ENCODE measurements at places on chromosomes 2 and 18. TPM values are rescaled to one million over a fixed set of nuclear protein-coding genes. Genes with fewer than 3 reads are reported as not detected.

Gene TXNDC2
- polyA plus RNA-seq = not detected

Gene DSC1
- not detected for polyA plus RNA-seq

Gene DLX1
- polyA plus RNA-seq = 0.12 TPM

Gene SULT1C4
- polyA plus RNA-seq = 17.2 TPM

Gene IL18RAP
- 0.05 TPM for polyA plus RNA-seq

Gene FAM124B
- polyA plus RNA-seq = 119 TPM

Gene C1QL2
- not detected for polyA plus RNA-seq

- no peak for DNase-seq
Observed at GRCh38 chr2:190533968-190534309, 583 bp downstream of the NEMP2 start.

- no peak for DNase-seq
Observed at GRCh38 chr2:237669628-237670392, 42.4 kb downstream of the LRRFIP1 start.

- no peak for DNase-seq
Observed at GRCh38 chr2:24881623-24882022, 38.4 kb downstream of the ADCY3 start.

DNA sequence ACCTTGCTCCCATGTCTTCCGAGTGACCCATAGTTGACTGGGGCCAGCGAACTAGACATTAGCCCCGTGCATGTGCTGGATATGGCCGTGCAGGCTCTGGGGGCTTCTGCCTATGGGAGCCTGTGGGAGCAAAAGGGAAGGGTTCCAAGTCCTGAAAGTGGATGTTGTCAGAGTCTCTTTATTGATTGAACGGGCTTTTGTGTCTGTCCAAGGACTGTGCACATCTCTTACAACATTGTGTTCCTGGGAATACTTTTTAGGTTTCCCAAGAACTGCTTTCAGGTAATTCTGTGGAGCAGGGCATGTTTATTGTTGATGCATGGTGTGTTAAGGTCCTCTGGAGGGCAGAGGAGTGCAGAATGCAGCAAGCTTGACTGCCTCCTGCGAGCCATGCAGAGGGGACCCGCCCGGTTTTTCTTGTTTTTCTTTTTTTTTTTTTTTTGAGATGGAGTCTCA, 5.0 kb downstream of the RNF144A start:
- no peak for DNase-seq

- no peak for DNase-seq
Observed at GRCh38 chr2:231614559-231615057, 21.9 kb downstream of the TEX44 start.

GRCh38 chr2:28979576-28980366, 1.3 kb upstream of the TOGARAM2 start:
- DNase-seq = no peak

GRCh38 chr2:20940856-20941255, 103.0 kb downstream of the APOB start:
- no peak for DNase-seq

- no peak for DNase-seq
Observed at GRCh38 chr2:241728000-241728399, 6.4 kb upstream of the D2HGDH start.

- no peak for DNase-seq
Observed at GRCh38 chr2:46875226-46875899, 40.2 kb downstream of the MCFD2 start.

DNA sequence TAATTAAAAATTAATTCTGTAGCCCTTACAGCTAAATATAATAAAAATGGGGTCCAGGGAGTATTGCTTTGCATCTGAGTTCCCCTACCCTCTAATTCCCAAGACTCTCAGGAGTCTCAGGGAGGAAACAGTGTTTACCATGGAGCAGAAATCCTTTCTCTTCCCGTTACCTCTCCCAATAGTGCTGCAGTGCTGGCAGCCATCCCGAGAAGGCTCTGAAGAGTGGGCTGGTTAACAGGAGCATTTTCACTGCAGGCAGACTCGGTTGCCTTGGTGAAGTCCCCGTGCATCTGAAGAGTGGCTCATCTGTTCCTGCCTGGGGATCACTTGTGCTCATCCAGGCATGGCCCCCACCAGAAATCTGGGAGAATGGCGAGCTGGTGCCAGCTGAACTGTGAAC, 41.8 kb upstream of the TMEM178A start:
- no peak for DNase-seq

DNA sequence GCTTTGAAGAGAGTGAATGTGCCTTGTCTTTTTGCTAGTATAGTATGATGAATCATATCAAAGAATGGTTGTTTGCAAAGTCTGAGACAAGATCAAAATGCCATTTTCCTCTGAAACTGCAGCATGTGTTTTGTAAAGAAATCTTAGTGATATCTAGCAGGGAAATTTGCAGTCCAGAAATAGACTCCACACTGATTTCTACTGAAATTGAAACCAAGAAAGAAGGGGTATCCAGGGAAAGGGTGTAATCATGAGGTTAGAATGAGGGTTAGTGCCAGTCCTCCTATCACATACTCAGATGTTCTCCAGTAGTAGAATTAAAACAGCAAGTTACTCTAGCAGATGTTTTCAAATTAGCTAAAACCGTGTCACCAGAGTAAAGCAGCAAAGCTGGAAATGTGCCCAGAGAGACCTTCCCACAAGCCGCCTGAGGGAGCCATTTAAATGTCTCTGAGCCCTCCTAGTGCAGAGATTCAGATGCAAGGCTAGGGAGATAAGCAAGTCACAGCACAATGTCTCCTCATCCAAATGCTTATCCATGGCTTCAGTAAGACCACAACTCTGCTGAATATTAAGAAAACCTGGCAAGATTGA, 4.9 kb downstream of the DLGAP1 start:
- DNase-seq = no peak

GRCh38 chr2:240121190-240121589, 14.9 kb downstream of the COPS9 start:
- DNase-seq = no peak

DNA sequence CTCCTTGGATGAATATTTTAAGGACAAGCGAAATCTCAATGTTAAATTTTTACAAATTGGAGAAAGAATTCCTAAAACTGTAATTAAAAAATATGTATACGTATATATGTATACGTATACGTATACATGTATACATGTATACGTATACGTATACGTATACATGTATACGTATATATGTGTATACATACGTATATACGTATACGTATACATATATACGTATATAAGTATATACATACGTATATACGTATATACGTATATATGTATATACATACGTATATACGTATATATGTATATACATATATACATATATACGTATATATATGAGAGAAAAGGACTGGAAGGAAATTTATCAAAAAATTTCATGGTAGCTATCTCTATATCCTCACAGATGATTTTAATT, 110.2 kb upstream of the ACKR3 start:
- DNase-seq = no peak

DNA sequence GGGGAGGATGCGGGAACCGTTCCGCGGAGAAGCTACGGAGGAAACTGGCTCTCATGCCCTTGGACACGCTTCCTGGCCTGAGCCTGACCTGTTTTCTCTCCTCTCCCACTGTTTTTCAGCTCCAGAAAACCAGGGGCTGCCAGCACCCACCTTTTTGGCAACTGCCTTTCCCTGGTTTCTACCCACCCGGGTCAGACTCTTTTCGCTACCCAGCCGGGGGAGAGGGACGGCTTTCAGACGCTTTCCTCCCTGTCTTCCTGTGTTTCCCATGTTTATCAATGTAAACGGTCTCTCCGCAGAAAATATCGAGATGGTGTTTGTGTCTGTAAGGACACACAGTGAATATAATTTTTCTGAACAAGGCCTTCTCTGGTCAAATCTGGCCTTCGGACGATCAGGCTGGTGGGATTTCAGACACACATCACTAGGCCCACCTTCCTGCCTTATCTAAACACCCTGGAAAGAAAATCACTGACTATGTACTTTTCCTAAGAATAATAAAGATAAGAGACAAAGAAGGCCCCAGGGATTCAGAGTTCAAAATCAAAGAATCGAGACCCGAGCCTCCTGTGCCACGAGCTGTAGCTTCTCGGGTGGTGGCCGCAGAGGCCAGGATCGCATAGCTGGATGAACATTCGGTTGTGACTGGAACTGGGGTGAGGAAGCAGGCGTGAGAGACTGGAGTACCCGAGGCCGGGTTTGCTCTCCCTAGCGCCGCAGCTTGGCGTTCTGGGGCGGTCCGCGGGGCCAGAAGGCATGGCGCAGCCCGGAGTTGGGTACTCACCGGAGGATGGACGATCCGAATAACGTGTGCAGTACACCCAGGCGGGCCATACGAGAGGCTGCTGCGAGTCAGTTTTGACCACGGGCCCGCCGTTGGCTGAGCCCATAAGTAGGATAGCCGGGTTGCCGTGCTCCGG, 1.7 kb downstream of the EN1 start:
- no peak for DNase-seq

DNA sequence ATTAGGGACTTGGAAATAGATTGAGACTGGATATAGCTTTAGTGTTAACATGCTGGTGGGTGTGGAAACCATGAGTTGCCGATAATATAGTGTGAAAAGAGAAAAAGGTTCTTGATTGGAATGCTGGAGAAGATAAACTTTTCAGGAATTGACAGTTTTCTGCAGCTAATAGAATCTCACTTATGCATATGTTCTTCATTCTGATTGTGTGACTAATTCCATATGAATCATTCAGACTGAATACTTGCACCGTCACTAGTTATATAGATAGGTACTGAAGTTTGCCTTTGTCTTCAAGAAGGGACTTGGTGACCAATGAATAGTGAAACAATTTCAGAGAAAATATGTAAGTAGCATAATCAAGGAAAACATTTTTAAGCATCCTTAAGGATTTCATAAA, 225.7 kb upstream of the FOSL2 start:
- no peak for DNase-seq

Measured in endothelial cell of umbilical vein (primary cell).